Fibroblast of the aortic adventitia (primary cell): ENCODE measurements at places on chromosomes 16 and 17. TPM values are rescaled to one million over a fixed set of nuclear protein-coding genes. Genes with fewer than 3 reads are reported as not detected.

SLC2A4 gene
- total RNA-seq: 0.18 TPM in 1 of 2 replicates, not detected in the other

TBC1D3E gene
- total RNA-seq: not detected in 2 replicates

SCRN2 gene
- total RNA-seq: 14.7 and 20.7 TPM in 2 replicates

HSD17B2 gene
- 0.09 TPM in 1 of 2 replicates, not detected in the other for total RNA-seq

COX6A2 gene
- total RNA-seq: not detected in 2 replicates

GDPD3 gene
- 1.5 TPM in 2 replicates for total RNA-seq

OMG gene
- 0.63 and 3.9 TPM in 2 replicates for total RNA-seq

NXPH3 gene
- 1.4 and 1.9 TPM in 2 replicates for total RNA-seq

AKTIP gene
- total RNA-seq: 21.7 and 29.6 TPM in 2 replicates

CPHXL2 gene
- not detected in 2 replicates for total RNA-seq

- DNase-seq: no peak
Measured at GRCh38 chr16:59759296-59759695, 1025.2 kb upstream of the GOT2 start.

DNA sequence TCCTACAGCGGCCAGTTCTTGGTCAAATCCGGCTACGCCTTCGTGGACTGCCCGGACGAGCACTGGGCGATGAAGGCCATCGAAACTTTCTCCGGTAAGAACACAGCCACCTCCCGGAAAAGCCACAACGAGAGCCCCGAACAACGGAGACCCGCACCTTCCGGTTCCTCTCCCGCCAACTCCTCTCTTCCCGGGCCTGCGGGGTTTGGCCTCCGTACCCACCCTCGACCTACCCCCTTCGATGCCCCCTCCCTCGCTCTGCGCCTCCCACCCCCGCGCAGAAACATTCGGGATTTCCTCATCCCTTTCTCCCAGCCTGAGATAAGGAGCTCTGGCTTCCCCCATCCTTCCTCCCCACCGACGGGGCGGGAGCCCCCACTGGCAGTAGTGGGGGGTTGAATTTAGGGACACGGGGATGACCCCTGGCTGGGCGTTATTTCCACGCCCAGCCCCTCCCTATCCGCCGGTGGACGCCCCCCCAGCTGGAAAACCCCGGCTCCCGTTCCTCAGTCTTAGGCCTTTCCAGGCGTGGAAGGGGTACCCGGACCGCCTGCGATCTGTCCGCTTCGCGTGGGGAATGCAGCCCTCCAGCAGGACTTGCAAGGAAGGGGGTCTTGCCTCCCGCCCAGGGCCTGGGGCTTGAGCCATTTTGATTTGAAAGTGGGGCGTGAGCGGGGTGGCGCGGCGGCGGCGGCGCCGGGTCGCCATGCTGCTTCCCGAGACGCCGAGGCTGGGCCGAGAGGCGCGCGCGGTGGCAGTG, 822 bp downstream of the IGF2BP1 start:
- no peak for DNase-seq

- no peak for DNase-seq
Measured at GRCh38 chr17:30556374-30557332, 79.4 kb downstream of the GOSR1 start.

DNA sequence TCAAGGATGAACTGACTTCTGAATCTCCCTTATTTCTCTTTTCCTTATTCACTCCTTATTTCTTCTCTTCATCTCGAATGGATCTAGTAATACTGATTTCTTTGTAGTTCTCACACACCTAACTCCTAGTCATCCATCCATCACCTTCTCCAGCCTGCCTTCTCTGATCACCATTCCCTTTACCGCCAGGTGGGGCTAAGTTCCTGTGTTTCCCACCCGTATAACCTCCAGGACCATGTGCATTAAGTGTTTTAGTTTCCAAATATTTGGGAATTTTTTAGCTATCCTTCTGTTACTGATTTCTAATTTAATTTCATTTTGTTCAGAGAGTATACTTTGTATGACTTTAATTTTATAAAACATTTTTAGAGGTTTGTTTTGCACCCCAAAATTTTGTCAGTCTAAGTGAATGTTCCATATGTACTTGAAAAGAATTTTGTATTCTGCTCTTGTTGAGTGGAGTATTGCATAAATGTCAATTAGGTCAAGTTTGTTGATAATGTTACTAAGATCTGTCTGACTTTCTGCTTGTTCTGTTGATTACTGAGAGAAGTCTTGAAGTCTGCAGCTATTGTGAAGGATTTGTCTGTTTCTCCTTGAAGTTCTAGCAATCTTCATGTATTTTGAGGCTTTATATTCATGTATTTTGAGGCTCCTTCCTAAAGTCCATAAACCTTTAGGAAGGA, 8.8 kb downstream of the BPTF start:
- no peak for DNase-seq

GRCh38 chr16:1688807-1689560, 10.9 kb downstream of the JPT2 start:
- DNase-seq: peak; percentile 42

DNA sequence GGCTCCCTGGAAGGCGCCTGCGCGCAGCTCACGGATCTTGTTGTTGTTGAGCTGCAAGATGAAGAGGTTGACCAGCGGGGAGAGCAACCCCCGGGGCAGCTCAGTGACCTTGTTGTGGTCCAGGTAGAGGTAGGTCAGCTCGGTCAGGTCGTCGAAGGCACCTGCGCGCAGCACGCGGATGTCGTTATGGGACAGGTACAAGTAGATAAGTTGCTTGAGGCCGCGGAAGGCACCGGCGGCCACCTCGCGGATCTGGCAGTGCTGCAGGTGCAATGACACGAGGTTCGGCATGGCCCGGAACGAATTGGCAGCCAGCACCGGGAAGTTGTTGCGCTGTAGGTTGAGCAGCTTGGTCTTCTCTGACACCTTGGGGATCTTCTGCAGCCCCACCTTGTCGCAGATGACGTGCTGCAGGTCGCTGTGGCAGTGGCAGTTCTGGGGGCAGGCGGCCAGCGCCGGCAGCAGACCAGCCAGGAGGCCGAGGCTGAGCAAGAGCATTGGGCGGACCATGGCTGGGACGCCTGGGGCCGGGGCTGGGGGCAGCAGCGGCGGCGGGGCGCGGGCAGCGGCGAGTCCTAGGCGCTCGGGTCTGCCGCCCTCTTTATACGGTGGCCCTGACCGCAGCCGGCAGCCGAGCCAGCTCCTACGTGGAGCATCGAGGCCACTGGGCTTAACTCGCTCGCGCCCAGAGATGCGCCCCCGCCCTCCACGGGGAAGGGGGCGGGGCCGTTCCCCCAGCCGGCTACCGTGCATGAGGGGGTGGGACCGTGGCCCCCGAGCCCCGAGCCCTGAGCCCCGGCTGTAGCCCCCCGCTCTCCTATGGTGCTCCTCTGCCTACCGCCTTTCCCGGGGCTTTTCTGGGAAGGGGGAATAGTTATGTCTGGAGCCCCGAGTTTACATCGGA, at the start of gene CHAD:
Gene CHAD (minus strand): TSS at position 577 of the 904 bp plus-strand sequence. CDS start 67 bp downstream, at position 510.
- no peak for DNase-seq

- DNase-seq: no peak
Measured at GRCh38 chr17:80632046-80632581, 87.5 kb downstream of the RPTOR start.

GRCh38 chr16:89431630-89432029, 58.7 kb downstream of the ANKRD11 start:
- DNase-seq: no peak

DNA sequence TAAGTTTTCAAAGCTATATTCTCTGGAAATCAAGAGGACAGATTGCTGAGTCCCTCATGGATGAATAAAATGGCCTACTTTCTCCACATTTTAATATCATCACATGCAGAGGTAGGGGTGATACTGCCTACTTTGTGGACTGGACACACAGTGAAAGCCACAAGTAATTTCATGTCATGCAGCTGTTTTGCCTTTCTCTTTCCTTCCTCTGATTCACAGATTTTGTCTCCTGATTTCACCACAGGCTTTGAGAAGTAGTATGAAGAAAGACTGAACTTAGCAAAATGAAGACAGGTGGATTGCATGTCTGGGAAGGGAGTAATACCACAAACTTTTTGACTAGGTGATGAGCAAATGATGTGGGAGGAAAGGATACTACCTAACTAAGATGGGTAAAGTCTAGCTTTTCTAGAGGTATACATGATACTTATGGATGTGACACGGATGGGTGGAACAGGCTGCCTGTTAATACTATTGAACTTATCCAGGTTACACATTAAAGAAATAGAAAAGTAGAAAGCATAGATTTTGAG, 478.4 kb upstream of the GOT2 start:
- DNase-seq: no peak

- no peak for DNase-seq
Measured at GRCh38 chr16:14490235-14490634, 139.8 kb downstream of the PARN start.

DNA sequence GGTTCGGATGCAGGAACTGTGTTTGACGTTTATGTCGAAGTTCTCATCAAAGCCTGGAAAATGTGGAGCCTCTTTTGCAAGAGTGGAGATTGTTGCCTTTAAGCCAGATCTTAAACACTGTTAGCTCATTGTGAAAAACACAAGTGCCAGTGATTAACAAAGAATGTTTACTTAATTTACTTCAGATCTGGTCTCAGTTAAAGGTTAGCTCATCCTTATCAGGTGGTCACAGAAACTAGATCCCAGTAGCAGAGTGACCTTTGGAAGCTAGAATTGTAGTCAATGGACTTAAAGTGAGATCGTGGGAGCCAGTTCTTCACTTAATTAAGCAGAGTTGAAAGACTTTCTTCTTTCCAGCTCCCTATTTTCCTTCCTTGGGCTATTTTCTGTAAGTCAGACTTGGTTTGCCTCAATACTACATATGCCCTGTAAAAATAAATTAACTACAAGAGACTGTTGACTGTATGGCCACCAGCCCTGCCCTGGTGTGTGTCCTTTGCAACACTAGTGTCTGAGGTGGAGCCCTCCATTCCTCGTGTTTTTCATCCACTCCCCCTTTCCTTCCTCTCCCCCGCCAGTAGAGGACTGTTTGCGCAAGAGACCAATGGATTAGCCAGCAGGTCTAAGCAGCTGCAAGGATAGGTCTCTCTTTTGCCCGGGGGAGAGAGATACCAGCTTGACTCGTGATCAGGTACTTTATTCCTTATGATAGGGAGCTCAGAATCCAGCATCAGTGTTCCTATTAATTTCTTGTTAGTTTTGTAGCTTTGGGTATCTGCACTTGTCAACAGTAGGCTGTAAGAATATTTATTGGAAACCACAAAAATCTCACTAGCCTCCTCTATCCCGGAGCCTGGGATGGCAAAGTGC, 20.2 kb downstream of the FBXO39 start:
- no peak for DNase-seq

GRCh38 chr17:933312-934073, 46.1 kb downstream of the NXN start:
- peak; percentile 99 for DNase-seq

DNA sequence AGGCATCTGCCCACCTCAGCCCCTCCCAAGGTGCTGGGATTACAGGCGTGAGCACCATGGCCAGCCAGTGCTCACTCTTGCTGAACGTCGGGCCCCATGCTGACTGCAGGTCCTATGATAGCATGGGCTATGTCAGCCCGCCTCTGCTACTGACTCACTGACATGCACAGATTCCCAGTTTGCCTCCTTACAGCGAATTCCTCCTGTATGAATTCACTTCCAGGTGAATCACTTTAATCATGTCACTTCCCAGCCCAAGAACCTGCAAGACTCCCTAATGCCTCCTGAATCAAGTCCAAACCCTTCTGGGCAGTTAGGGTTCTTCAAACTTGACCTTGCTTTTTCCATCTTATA, 16.1 kb upstream of the UBTF start:
- peak; percentile 23 for DNase-seq

DNA sequence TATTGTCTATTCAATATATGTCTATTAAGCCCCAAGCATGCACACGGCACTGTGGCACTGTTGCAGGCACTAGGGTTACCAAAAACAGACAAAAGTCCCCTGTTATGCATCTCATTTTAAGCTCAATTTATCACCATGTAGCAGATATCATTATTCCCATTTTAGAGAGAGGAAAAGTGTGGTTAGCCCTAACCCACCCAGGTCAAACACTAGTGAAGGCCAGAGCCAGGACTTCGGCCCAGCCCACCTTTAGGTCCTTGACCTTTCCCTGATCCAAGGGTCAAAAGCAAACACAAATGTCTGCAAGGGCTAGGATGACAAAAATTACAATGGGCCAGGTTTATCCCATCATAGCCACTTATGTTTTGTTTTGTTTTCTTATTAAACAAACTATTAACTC, 130.3 kb upstream of the NUDT7 start:
- DNase-seq: no peak

DNA sequence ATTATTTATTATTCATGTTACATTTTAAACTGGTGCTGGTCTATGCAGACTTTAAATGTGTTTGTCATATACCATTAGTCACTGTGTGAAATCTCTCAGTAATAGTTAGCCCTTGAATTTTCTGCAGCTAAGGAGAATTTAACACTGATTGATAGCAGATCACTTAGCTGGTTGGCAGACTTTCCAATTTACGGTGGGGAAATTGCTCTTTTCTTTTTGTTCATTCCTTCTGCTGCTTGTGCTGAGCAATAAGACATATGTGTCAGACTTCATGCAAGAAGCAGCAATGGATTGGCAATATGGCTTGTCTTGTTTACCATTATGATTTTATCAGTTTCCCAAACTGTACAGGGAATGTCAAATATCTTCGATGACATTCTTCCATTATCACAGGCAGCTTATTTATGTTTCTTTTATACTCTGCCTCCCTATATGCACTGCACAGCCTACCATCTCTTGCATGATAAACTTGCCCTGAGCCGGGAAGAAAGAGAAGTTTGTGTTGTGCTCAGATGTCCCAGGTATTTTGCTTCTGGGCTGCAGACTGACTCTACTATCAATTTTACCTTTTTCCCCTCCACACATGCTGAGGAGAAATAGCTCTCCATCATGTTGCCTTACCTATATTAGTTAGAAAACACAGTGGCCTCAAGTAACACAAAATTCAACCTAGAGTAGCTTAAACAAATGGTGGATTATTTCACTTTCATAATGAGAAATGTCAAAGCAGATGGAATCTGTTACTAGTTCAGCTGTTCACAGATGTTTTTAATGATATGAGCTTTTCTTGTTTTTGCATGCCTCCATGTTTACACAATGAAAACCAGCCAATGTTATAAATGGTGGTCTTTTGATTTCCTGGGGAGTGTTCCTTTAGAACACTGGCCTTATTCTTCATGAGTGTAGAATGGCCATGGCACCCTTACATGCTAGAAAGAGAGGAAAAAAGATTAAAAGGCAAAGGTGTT, 968.1 kb upstream of the GOT2 start:
- no peak for DNase-seq

GRCh38 chr16:72236866-72237265, 64.9 kb upstream of the PMFBP1 start:
- DNase-seq: no peak
